Stimulated activated CD4-positive, alpha-beta T cell treated with anti-CD3 and anti-CD28 coated beads, Interleukin-2, amount 100 ng/mL, for 4 hours (primary cell): ENCODE measurements at places on chromosomes 2 and 18.
A peak's percentile ranks its signal among the peaks of the same experiment; 100 is the strongest.

DNA sequence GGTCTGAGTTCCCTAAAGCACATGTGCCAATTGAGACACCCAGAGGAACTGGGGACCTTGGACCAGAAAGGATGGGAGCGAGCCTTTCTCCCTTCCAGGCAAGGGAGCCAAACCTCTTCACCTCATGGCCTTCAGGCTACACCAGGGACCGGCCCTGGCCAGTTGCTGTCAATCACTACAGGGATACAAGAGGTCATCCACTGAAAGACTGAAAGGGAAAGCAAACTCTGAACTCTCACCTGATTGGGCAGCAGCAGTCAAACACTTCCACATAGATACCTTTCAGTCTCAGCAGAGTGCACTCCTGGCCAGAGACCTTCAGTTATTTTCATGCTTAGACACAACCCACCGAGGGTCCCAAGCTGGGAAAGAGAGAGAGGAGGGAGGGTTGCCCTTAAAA lies 1956.0 kb upstream of the LRRTM1 start:
- DNase-seq: no peak

- DNase-seq: peak; percentile 19
Measured at GRCh38 chr2:153519257-153519875, 40.8 kb upstream of the RPRM start.

GRCh38 chr2:135942936-135943688 lies 42.3 kb downstream of the DARS1 start:
- no peak for DNase-seq

DNA sequence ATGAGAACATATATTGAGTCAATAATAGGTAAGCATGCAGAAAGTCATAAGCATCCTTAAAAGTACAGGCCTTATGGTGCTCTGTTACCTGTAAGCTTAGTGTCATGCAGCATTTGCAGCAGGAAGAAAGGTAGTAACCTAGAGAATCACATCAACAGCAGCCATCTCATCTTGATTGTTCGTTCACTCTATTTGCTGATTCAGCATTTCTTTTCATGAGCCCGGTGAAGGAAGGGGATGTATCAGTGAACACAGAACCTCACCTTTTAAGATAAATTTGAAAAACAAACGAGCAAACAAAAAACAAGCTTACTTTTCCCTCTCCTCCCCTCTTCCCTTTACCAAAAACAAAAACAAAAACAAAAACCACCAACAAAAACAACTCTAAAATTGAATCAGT lies 89.9 kb downstream of the MIB1 start:
- no peak for DNase-seq

- DNase-seq: no peak
Measured at GRCh38 chr2:152696476-152696875, 20.8 kb downstream of the PRPF40A start.

DNA sequence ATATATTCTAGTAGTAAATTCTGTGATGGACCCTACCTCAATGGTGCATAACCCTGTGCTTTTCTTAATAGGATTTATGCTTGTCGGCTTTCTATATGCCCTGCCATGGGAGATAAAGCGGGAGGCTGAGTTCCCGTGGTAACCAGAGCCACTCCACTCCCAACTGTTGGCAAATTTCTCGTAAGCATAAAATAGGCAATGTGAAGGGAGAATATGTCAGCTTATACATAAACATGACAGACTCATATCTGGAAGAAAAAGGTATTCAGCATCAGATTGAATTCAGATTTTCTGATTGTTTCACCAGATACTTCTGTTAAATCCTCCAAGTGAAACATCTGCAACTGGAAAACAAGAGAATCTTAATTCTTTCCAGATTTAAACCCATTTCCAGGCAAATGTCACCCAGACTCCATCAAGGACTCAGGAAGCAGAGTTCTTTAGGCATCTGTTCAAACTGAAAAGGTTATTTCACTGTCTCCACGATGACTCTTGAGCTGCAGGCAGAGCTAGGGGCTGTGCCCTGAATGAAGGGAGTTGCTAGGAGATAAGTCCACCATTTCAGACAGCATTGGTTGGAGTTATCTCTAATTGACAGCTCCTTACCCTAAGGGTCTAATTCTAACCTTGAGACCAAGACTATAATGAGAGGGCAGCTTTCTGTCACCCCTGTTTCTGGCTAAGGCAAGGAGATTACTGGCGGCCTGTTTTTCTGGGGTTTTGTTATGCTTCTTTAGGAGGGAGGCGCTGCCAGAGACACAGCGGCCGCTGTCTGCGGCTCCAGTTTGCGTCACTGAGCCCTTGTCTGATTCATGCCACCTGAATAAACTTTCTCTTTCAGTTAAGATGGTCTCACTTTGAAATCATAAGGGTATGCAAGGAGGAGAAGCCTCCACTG lies 381.3 kb downstream of the SOX11 start:
- DNase-seq: no peak

DNA sequence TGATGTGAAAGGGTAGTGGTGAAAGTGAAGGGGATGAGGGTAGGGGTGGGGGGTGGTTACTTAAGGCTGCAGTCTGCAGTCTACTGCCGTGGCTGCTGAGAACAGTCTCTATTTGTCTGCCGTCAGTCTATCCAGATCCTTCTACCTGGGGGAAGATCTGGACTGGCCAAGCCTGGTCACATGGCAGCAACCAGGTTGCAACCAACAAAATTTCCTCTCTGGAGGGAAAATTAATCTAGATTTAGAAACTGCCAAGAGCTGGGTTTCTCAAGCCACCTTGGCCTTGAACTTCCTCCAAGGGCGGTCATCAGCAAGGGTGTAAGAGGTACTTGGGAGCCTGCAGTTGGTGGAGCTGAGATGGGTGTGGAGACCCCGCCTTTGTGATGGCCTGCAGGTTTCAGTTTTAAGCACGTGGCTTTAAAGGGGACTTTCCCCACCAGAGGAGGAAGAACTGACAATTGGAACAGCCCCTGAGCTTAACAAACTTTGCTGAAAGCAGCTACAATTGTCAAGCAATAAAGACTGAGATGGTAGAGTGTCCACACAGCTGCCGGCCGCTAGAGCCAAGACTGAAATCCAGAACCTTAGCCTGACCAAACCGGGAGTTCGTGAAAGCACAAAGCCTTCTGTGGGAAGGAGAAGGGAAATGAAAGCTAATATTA lies 31.4 kb upstream of the KCMF1 start:
- DNase-seq: peak; percentile 65

DNA sequence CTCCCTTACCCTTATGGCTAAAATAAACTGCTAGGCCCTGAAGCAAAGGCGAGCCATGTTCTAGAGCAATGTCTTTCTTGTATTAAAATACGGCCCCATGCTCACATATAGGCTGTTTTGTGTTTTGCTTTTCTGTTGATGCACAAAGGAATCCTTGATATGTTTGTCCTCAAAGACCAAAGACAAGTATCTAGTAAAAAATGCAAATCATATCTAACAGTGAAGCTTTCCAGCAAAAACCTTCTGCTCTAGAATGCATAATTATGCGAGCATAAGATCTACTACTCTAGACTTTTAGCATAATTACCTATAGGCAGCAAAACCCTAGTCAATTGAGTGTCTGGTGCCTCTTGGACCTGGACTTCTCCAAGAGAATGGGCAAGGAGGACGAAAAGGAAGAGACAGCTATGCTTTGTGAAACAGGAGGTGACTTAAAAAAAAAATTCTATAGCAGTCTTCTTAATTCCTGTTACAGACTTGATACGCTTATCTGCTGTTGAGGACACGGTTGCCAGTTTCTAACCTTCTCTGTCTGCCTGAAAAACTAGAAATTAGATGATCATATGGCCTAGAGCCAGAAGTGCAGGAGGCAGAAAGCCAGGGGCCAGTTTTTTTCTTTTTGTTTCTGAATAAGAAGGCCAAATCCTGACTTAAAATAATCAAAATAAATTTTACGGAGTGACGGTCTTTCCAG lies 1.5 kb upstream of the AMMECR1L start:
- no peak for DNase-seq

DNA sequence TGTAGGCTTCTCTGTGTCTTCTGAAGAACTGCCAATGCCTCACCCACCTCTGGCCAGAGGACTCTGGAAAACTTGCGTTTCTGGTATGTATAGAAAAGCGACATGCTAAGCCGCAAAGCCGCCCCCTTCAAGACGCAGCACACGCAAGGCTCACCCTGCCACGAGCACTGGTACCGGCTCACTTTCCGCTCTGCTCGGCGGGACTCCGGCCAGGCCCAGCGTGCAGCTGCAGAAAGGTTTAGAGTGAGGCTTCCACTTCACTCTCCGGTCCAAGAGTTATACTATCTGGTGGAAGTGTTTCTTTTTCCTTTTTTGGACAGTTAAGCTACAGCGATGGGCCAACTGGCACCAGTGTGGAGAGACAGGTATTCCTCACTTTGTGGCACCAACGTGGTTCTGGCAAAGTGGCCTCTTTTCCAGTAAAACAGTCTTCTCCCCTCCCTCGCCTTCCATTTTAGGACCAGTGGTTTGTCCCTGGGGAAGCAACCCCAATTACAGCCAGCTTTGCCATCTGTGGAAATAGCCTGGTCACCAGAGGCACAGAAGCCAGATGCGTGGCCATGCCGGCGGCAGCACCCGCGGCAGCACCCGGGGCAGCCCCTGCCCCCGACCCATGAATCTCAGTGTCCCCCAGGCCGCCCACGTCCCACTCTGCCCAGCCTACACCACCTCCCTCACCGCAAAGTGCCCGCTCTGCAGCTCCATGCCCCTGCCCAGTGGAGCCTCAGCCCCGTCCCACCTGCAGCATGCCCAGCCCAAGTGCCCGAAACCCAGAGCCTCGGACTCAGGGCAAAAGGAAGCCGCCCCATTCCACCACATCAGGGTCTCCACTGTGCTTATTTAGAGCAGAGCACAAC lies 91.6 kb upstream of the CTDP1 start:
- DNase-seq: no peak

DNA sequence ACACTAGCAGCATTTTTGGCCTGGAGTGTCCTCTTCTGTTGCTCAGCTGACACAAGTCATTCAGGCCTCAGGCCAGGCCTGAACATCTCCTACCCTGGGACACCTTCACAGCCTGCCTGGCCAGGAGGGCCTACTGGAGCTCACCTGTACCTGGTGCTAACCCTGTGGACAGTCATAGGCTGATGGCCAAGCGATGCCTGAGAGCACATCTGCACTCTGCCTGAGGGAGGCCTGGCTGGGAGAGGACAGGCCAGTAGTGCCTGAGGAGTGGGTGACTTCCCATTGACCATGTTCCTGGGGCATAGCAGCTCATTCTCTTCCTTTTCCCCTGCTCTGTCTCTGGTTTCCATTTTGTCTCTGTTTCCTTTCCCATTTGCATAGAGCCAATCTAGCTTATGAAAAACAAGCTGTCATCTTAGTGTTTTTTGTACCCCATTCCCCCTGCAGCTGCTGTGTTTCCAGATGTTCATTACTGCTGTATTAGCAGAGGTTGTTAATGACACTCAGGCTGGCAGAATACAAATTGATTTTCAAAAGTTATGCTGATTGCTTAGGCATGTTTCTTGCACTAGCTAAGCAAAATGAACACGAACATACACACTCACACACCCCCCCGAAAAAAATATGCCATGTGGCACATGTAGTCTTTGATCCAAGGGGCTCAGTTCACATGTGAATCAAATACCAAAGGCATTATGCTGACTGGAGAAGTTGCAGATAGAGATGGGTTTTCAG lies 149.7 kb upstream of the HS6ST1 start:
- no peak for DNase-seq

DNA sequence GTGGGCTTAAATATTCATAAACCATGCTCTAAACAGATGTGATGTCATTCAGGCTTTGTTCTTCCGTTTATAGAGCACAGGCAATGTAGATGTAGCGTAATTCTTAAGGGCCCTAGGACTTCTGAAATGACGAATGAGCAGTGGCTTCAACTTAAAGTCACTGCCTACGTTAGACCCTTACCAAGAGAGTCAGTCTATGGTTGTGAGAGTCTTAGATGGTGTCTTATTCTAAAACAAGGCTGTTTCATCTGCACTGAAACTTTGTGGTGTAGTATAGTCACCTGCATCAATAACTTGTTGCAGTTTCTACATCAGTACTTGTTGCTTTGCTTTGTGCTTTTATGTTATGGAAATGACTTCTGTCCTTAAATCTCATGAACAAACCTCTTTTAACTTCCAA lies 56.0 kb downstream of the PIK3C3 start:
- DNase-seq: no peak

DNA sequence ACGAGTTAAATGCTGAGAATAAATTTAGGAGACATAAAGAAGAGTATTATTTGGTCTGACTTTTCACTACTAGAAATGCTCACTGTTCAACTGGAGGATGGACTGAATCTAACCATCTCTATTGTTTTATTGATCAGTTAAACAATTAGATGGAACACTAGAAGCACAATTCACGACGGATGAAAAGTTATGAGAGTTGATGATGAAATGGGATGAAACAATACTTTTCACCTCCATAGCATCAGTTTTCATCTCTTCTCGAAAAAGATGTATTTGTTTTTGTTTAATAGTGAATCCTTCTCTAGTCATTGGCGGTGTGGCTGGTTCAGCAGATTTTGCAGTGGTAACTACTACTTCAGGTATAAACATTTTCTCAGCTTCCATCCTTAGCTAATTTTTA lies 19.3 kb downstream of the TTN start:
- DNase-seq: no peak

DNA sequence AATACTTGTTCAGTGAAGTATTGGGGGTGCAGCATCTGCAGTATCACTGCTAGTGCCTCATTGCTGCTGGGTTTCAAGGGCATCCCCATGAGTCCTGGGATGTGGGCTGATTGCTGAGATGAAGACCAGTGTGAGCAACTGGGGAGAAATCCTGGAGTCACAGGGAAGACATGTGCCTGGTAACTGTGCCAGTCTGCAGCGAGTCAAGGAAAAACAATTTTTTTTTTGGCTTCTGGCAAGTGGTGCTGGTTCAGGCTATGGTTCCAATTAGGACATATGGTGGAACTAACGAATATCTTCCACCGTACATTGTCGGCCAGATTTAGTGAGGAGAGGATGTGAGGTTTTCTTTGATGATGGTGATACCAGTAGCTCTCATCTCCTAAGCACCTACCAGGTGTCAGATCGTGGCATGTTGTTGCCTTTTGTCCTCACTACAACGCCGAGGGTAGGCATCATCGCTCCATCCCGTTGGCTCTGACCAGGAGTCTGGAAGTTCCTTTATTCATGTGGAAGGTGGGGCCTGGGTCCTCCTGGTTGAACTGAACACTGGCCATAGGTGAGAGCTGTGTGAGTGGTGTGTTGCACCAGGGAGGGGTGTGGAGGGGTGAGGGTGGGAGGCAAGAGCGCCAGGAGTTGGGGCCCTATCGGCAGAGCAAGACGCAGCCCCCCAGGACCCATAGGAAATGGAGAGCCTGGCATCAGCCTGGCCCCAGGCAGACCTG lies 118.0 kb upstream of the HS6ST1 start:
- DNase-seq: no peak

- DNase-seq: no peak
Measured at GRCh38 chr2:109663721-109664120, 49.6 kb downstream of the SOWAHC start.

DNA sequence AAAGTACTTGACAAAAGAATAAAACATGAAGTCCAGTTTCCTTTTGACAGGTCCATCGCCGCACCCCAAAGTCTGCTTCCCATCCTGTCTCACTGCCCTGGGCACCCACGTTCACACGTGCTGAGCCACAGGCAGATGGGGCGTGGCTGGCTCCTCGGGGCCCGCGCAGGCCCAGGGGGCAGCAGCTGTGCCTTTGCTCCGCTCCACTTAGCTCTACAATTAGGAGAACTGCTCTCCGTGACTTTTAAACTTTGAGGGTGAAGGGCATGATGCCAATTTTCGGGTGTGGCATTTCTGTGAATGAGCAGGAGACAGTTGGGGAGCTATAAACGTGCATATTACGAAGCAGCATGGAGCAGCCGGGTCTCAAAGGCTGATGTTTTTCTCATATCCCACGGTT lies 152.4 kb downstream of the TDRD15 start:
- DNase-seq: no peak
